ENCODE measurements at places on chromosomes 5 and 9.

DNA sequence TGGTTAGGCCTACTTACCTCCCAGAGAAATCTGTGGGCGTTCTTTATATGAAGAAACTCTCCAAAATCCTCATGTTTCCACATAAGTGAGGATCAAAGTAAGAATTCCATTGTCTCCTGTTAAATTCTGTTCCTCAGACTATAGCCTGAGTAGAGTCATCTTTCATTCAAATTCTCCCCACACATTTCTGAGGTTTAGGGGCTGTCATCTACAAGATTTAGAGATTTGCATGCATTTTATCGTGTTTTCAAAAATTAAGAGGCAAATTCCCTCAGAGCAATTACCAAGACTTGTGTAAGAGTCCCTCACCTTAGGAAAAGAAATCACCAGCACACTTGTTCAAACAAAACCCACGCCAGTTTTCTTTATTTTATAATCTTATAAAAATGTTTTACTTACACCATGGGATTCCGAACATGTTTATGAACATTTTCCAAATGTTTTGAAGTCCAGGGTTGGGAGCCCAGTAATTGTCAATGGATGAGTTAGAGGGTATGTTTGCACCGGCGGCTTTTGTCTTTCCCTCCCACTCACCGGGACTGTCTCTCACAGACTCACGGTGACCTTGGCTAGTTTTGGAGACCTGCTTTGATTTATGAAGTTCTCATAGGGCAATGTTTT, 367.6 kb downstream of the ENC1 start:
- DNase-seq = no peak

DNA sequence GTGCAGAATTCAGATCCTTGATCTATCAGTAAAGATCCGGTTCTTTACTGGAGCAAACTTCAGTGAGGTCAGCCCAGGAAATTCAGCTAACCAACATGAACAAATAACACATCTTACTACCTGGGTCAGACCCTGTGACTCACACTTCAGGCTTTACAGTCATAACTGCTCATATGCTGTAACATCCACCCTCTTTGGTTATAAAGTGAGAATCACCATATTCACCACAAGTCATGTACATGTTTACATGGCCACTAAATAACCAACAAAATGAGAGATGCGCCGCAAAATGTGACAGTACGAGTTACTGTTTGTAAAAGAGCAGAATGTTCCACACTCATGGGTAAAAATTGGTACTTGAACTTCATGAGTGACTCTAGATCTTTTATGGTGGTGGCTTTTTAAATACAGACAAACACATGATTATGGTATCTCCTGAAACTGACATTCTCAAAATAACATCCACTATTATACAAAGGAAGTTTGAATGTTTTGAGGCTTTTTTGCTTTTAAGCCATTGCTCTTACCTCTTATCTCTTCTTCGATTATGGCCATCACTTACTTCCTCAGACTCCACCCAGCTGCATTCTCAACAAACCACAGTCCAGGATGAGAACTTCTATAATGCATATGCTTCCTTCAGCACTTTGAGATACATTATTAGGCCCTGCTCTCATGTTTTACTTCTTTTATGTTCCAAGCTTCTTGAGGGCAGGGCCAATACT, 516.6 kb downstream of the RAB3C start:
- no peak for DNase-seq

DNA sequence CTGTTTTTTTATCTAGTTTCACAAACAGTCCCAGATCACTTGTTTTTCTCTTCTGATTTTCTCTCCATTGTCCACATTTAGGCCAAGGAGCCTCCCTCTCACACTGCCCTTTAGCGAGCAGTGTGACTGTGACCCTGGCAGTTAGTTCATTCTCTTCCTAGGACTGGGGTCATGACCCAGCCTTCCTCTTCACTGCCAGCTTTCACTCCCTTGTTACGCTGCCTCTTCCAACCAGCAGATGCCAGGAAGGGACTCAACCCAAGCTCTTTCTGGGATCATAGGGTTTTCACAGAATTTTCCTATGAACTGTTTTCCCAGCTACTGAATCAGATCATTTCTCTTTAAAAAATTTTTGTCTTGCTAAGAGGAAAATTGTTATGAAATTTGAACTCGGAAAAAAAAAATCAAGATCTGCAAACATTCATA, 70.9 kb downstream of the LMNB1 start:
- DNase-seq = no peak

DNA sequence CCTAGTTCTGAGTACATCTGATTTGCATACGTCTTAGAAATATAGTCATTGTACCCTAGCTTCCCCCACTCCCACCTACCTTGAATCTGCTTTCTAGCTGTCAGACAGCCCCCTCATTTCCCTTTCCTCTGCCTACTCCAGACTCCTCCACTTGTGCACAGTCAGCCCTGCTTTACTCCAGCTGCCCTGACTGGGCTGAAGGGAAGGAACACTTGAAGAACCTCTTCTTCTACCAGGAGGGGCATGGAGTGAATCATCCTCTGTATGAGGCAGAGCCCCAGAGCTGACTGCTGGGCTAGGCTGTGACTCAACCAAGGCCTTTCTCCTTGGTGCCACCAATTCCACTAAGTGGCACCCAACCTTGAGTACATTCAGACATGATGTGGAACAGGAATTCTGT, 18.1 kb upstream of the ZFR start:
- peak; percentile 61 for DNase-seq

DNA sequence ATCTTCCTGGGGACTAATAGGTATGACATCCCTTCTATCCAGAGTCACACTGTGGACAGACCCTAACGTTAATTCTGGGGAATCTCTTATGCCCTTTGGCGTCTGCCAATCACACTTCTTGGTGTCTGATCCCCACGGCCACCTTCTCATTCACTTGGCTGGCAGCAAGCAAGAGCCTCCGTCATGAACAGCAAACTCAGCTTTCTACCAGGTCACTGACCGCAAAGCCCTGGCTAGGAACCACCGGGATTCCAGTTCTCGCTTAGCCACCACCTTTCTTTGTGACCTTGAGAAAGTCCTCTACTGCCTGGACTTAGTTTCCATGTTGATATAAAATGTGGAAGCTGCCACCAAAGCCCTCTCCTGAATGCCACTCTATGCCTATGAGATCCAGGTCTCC, 67.7 kb upstream of the FCN1 start:
- DNase-seq = no peak

DNA sequence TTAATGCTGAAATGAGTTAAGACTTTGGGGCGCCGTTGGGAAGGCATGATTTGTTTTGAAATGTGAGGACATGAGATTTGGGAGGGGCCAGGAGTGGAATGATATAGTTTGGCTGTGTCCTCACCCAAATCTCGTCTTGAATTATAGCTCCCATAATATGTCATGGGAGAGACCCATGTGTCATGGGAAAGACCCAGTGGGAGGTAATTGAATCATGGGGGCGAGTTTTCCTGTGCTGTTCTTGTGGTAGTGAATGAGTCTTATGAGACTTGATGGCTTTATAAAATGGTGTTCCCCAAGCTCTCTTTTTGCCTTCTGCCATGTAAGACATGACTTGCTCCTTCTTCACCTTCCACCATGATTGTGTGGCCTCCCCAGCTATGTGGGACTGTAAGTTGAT, 5.1 kb downstream of the SLC25A48 start:
- DNase-seq = no peak

DNA sequence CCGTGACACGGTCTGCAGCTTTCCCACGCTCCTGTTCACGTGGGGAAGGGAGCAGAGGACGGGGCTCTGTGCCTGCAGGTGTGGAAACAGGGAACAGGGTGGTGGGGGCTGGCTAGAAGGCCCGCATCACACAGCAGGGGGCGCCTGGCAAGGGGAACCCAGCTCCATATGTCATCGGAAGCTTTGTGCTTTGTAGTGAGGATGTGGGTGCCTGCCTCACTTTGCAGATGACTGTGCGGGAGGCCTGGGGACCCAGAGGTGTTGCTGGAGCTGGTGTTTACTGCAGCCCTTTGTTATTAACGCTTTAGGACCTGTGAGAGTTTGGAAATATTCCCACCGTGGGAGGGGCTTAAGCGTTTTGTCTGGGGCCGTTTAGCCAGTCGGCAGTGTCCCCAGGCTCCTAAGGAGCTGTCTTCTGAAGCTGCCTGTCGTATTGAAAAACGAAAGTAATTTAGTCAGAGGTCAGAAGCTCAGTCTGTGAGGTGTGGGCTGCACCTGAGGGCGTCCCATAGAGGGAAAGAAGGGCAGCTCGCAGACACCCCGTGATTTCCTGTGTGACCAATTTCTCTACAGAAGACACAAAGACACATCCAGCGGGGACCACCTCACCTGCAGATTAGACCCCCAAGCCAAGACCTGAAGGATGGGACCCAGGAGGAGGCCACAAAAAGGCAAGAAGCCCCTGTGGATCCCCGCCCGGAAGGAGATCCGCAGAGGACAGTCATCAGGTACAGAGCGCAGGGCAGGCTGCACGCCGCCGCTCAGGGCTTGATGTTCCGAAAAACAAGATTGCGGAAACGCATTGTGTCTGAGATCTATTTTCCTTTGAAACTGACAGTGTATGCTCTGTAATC, 9.1 kb downstream of the MAN1B1 start:
- peak; percentile 90 for DNase-seq

Data from activated CD8-positive, alpha-beta memory T cell treated with anti-CD3 and anti-CD28 coated beads for 24 hours (primary cell).